ENCODE measurements at places on chromosomes 3 and 15.

DNA sequence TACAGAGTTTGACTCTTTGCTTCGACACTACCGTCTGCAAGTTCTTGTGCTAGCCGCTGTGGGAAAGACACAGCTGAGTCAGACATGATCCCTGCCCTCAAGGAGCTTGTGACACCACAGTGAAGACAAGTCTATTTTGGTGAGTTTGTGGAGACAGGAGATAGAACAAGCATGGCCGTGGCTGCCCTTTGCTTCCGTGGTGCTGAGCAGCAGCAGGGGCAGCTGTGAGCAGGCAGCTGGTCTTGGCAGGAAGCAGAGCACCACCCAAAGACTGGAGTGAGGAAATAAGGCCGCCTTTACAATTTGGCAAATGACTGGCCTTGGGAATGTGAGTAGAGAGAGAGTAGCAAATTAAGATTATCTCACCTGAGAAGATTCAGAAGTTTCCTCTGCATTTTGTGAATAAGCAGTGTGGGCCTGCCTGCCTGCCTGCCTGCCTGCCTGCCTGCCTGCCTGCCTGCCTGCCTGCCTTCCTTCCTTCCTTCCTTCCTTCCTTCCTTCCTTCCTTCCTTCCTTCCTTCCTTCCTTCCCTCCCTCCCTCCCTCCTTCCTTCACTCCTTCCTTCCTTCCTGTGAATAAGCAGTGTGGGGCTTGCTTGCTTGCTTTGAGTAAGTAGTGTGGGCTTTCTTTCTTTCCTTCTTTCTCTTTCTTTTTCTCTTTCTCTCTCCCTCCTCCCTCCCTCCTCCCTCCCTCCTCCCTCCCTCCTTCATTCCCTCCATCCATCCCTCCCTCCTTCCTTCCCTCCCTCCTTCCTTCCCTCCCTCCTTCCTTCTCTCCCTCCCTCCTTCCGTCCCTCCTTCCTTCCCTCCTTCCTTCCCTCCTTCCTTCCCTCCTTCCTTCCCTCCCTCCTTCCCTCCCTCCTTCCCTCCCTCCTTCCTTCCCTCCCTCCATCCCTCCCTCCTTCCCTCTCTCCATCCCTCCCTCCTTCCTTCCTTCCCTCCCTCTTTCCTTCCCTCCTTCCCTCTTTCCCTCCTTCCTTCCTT is 1.6 kb upstream of the GCNT3 start:
- no peak for DNase-seq

DNA sequence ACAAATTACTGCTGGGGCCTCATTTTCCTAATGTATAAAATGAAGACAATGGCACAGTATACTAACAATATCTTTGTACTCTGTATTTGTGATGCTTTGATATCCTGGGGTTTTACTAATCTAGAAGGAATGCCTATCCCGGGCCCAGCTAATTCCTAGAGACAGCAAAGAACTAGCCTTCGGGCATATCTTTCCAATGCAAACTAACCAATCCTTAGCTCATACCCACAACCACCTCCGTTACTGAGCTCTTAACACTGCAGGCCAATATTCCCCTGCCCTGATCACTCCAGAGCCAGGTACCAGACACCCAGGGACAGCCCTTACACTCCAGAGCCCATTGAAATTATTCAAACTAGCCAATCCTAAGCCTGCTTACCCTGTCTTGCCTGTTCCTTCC is 309.0 kb downstream of the ULK4 start:
- DNase-seq: no peak

DNA sequence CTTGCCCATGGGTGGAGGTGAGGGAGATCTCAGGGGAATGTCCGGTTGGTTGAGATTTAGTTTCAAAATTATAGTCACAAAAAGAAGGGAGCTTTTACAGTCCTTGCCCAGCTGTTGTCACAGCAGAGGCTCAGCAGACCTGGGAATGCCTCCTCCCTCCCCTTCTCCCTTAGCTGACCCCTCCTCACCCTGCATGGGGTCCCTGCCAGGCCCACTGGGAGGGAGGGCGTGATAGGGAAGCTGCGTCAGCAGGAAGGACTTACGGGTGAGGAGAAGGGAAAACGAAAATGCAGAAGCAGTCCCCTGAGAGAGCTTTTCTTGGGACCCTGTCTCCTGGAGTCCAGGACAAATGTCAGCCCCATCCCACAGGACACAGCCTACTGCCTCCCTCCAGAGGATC is 18.9 kb downstream of the SCN5A start:
- DNase-seq: no peak

DNA sequence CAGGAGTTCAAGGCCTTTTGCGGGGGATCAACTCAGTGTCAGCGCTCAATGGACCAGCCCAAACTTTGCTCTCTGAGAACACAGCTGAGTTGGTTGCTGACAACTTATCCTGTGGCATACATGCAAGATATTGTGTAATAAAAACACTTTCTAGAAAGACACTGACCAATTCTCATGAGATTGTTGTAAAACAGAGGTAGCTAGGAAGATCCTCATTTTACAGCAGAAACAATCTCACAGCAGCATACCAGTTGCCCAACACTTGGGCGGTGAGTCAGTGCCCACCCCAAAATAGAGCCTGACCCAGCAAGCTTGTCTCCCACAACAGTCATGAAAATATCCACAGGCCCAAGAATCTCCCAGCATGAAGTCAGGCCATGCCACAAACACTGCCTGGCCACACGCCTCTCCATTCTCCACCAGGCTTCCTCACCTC is 18.2 kb downstream of the KLHL6 start:
- no peak for DNase-seq

DNA sequence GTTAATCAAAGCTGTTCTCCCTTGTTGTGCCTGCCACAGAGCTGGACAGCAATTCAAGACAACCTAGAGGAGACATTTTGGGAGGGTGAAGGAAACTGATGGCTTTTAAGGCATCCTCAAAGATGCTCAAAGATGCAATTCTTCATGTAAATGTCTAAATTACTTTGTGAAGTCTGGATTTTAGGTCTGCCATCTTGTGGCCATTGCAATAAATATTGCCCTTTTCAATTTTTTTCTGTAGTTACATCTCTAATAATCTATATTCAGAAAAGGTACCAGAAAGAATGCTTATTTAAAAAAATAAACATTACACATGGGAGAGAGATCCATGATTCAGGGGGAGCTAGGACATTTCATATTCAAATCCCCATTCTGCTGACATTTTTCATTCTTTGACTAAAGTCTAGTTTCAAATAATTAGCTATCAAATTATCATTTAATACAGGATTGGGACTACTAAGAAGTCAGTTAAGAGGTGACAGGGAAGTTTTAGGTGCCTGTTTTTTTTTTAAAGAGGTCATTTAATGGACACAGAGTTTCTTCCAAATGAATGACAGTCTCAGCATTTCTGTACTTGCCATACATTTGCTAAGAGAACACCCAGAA is 259.8 kb upstream of the WNT5A start:
- no peak for DNase-seq

DNA sequence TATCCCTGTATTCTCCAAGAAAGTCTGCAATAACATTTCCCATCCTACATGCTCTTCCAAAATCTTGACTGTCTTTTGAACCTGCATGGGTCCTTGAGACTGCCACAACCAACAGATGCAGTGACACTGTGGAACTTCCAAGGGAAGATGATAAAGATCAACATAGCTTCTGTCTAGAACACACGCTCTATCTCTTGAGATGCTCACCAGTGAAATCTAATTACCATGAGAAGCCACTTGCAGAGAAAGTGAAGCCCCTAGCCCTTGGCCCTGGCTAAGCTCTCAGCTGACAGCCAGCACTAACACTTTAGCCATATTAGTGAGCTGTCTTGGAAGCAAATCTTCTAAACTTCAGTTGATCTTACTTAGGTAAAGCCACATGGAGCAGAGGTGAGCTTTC is 36.6 kb downstream of the EOMES start:
- DNase-seq: no peak

- no peak for DNase-seq
Measured at GRCh38 chr15:48855501-48856440, 22.2 kb upstream of the EID1 start.

DNA sequence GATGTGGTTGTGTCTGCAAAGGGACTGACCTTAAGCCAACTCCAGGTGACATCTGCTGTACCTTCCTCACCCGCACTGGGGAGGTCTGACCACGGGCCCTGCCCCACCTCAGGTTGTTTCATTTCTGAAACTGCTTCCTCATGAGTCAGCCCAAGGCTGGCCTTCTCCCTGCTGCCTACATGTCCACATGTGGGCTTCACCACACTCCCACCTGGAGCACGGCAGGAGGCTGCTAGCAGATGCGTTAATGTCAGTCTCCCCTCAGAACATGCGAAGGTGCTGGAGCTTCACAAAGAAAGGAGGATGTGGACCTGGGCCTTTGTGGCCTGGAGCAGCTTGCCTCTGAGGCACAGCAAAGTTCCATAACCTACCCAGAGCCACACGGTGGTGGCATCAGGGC is 69.4 kb upstream of the PLXNA1 start:
- DNase-seq: no peak

GRCh38 chr3:13111173-13111872 is 38.1 kb upstream of the IQSEC1 start:
- DNase-seq: no peak

DNA sequence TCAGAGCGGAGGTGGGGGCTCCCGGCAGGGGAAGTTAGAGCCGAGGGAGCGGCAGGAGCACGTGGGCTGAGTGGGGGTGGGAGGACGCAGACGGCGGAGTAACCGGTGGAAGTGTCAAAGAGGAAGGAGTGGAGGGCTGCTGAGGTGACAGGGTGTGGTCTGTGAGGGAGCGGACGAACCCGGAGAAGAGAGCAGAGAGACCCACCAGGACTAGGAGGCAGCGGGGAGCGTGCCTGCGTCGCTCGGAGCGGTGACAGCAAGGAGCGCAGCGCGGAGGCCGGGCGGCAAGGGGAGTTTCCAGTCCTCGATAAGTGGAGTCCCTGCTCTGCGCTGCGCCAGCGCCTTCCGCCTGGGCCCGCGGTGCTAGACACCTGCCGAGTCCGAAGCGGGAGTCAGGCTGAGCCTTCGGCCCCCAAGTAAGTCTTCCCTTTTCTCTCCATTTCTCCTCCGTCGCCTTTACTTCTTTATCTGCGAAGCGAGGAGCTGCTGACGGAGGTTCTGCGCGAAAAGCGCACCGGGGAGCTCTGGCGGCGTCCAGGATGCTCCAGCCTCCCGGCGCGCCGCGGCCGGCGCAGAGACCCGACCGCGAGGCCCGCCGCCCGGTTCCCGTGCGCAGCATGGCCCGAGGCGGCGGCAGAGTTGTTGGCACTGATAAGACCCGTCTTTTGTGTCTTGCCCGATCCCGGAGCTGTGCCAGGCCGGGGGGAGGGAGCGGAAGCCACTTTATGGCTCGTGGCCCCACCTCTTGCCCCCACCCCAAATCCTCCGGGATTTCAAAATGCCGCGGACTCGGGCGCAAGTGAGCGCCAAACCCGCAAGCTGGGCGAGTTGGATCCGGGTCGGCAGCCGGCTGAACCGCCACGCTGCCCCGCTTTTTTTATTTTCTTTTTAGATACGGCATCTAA is 533.0 kb upstream of the SEMA6D start:
- DNase-seq: no peak

DNA sequence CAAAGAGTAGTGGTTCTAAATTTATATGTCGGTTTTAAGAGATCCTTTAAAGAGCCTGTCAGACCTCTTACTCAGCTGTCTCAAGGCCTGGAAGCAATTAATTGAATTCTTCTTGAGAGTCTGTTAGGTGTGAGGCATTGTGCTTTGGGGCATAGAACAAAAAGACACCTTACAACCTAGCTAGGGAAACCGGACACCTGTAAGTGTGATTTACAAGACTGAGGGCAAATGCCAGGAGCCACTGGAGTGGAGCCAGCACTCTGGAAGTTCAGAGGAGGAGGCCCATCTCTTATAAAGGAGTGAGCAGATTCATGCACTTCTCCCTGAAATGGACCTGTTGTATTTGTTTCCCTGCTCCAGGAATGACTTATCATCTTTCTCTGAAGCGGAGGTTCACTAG is 97.7 kb upstream of the NUDT16 start:
- no peak for DNase-seq

GRCh38 chr15:67509918-67510317 is 11.0 kb upstream of the C15orf61 start:
- DNase-seq: no peak

GRCh38 chr15:81118361-81118760 is 15.7 kb upstream of the CFAP161 start:
- no peak for DNase-seq

GRCh38 chr15:80404057-80404760 is at the start of gene ARNT2:
ARNT2 (plus strand) TSS chr15:80404382; CDS start chr15:80404516, 134 bp downstream.
- no peak for DNase-seq

DNA sequence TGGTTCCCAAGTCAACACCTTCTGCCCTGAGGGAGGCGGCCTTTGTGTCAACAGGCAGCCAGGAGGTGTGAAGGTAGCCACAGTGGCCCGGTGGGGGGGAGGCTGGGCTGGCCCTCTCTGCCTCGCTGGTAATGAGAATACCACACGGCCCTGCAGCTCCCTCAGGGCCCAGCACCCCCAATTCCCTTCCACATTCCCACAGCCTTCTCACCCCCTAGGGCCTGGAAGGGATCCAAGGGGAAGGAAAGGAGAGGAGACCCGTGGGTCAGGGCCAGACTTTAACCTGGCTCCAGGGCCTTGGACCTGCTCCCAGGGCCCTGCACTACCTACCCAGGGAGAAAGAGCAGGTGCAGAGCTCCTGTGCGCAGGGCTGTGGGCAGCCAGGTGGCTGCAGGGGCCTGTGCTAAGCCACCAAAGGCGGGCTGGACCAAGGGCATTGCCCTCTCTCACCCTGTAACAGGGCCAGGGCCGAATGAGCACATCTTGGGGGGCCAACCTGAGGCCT is 8.7 kb upstream of the MESP2 start:
- DNase-seq: no peak

DNA sequence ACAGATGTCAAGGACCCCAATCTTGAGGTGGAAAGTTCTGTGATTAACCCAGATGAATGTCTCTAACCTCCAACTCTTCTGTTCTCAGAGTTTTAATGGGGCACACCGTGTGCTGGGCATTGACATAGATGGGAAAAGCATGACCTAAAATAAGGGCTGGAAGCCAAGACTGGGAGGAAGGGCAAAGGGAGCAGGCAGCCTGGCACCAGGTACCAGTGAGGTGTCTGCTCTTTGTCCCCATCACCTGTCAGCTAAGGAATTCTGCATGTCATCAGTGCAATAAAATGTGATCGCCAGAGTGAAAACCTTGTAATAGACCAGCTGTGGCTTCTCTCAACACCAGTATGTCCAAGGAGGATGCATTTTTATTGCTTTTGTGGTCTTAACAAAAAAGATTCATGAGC is 143.5 kb upstream of the TPM1 start:
- no peak for DNase-seq

GRCh38 chr15:80999623-81000036 is 1.1 kb upstream of the TLNRD1 start:
- DNase-seq: peak; percentile 57

- DNase-seq: no peak
Measured at GRCh38 chr15:63823253-63823844, 10.4 kb downstream of the HERC1 start.
